ENCODE measurements at places on chromosomes 6 and 20.

GRCh38 chr6:90984066-90984465 lies 397.2 kb upstream of the MAP3K7 start:
- DNase-seq: no peak

GRCh38 chr6:35487658-35488516 lies 9.0 kb downstream of the TEAD3 start:
- no peak for DNase-seq

GRCh38 chr20:45813489-45813888 lies 1.0 kb downstream of the UBE2C start:
- DNase-seq: no peak

DNA sequence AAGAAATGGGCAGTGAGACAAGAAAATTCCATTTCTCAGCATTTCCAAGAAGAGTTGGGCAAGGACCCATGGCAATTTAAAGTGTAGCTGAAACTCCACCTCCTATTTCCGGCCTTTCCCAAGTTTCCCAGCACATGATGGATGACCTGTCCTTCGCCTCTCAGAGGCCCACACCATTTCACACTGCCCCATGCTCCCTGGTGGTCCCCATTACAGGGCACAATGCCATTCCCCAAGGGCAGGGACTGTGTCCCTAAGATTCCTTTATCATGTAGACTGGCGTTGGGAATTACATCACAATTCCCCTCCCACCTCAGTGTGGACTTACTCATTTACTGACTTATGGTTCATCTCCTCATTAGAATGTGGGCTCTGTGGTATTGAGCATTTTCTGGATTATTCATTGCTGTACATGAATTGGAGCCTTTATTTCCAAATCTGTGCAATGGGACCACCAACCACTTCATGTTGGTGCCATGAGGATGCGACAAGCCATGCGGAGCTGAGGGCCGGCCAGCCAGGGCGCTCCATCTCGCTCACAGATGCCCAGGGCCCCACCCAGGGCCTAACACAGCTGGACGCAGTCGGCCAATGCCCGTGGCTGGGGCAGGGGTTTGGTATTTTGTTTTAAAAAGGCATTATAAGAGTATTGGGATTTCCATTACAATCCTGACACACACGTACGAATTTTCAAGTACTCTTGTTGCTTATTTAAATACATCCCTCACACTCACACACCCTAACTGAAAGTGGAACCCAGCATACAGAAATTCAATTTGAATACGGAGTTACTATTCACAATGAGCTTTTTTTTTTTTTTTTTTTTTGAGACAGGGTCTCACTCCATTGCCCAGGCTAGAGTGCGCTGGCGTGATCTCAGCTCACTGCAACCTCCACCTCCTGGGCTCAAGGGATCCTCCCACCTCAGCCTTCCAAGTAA lies 5.4 kb downstream of the ACSS1 start:
- no peak for DNase-seq

DNA sequence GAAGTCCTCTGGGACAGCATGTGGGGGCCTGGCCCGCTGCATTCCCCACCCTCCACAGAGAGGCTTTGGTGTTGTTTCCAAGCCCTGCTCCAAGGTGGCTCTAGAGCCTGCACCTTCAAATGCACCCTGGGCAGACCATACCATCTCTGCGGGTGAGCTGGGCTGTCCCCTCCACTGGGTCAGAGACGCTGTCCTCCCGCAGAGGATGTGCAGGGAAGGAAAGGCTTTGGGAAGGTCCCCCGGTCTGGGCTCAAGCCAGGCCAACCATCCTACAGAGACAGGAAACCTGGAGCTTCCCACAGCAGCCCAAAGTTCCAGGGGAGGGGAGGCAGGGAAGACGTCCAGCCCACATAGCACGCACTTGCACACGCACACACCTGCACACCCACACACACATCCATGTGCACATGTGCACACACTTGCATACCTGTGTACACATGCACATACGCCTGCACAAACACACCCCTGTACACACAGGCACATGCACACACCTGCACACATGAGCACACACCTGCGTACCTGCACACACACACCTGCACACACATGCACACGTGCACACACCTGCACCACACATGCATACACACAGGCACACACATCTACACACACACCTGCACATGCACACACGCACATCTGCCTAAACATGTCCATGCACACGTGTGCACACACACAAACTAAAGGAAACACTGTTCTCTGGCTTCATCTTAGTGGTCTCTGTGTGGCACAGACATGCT lies 155.4 kb downstream of the ERMARD start:
- no peak for DNase-seq

DNA sequence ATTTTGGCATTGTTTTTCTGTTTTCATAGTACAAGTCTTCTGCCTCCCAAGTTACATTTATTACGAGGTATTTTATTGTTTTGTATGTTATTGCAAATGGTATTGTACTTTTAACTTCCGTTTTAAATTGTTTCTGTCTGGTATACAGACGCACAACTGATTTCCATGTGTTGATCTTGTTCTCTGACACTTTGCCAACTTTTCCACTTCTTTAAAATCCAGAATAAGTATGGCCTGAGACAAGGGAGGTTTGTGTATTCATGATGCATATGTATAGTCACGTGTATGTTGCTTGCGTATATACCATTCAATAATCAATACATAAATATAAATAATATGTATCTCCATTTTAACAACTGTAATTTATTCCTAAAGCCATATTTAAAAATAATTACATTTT lies 41.2 kb downstream of the THBS2 start:
- no peak for DNase-seq

DNA sequence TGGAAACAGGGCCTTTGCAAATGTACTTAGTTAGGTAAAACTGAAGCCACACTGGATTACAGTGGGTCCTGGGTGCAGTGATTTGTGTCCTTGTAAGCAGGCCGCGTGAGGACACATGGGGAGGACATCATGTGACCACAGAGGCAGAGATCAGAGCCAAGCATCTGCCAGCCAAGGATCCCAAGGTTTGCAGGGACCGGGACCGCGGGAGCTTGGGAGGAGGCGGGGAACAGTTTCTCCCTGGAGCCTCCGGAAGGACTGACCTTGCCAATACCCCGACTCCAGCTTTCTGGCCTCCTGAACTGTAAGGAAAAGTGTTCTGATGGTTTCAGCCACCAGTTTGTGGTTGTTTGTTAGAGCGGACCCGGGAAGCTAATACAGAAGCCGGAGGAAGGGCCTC lies 500.9 kb downstream of the PREX1 start:
- no peak for DNase-seq

DNA sequence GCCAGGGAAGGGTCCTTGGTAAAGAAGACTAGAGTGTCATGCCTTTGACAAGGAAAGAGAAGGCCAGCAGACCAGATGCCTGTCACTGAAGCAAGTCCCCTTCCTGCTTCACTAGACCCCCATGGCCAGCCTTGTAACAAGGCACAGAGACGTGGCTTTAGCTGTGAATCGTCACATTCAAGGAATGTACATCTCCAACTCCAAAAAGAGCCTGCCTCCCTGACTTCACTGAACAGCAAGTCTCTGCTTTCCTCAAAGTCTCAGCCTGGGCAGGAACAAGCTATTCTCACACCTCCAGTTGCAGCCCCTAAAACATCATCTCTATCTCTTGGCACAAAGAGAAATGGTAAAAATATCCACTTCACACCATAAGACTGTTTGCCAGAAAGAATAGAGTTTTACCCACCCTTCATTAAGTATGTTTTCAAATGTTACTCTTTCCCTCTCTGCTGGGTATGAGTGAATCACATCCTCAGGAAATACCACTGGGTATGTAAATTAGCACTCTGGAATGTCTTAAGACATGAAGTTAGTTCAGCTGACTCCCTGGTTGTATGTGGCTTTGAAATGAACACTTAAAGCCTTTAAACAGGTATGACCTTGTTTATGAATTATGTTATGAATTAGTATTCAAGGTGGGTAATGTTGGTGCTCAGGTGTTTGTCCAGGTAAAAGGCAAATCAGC lies 46.4 kb upstream of the NT5E start:
- DNase-seq: no peak

GRCh38 chr6:79399499-79399898 lies 137.7 kb downstream of the LCA5 start:
- DNase-seq: no peak

DNA sequence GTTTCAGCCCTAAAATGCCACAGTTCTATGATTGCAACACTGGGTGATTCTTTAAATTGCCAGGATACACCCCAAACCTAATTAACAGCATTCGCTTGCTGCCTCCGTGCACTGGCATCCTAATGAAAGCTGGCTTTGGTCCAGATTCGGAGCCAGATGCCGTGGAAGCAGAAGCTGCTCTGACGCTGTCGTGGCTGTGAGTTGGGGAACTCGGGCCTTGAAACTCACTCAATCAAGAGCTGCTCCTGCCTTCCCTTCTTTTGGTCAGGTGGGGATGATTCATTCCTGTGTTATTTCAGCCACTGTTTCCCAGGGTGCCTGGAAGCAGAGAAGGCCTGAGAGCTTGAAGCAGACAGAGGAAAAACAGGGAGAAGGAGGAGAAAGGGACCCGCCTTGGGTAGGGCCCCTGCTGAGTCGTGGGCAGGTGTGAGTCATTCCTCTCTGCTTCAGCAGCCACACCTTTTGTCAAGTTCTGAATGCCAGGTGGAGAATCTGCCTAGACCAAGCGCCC lies 36.2 kb upstream of the DSP start:
- DNase-seq: no peak

DNA sequence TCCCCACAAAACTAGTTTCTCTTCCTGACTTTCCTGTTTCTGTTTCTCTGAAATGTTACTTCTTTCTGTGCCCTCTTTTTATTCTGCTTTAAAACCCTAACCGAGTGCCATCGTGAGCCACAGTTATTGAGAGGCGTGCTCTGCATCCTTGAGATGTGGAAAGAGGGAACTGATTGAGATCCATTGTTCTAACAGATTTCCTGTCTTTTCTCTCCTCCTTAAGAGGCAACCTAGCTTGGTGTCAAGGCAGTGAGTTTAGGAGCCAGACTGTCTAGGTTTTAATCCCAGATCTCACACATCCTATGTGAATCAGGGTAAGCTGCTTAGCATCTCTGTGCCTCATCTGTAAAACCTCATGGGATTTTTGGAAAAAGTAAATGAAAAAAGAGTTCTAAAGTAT lies 57.5 kb downstream of the SNX9 start:
- DNase-seq: no peak

- no peak for DNase-seq
Measured at GRCh38 chr6:52505726-52506409, 71.0 kb downstream of the TRAM2 start.

DNA sequence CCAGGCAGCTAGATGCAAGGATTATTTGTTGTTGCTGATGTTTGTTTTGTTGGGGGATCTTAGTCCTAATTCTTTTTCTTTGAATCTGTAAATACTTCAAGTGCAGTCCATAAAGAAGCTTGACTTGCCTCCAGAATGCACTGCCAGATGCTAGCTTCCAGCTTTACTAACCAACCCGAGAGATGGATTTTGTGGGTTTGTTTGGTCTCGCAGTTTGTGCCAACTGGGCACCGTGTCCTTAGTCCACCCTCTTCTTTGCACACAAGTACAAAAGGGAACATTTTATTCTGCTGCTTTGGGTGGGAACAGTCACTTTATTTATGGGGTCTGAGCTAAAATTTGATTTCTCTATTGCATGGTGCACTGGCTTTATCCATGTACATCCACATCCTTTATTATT lies 212.0 kb downstream of the PLCB1 start:
- DNase-seq: no peak

GRCh38 chr6:140175486-140175885 lies 801.0 kb upstream of the CITED2 start:
- no peak for DNase-seq

DNA sequence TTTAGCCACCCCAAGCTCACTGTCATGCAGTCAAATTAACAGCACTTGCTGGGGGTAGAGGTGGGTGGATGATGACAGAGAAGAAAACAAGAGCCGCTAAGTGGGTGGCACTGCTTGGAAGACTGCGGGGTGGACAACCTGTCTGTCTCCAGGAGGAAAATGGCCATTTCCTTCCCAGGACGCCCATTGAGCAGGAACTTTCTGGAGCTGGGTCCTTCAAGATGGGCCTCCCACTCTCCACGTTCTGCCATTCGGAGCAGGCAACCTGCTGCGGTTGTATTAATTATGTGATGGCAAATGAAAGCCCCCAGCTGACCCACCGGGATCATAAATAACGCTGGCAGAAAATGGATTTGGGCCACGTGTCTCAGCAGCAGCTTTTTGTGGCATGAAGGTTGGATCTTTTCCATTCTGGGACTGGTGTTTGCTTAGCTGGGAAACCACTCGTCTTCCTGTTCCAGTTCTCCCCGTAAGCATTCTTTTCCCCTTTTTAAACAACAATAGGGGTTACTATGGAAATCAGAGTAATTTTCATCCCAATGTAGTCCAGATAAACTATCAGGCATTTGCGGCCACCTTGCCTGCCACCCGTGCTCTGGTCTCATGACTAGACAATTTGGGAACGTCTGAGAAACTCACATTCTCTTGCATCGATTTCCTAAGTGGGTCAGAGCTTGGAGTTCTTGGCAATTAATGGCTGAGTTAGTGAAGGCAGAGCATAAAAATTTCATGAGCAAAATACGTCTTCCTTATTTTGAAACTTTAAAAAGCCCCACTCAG lies 215.5 kb downstream of the ANKRD60 start:
- DNase-seq: no peak

GRCh38 chr6:82693094-82693493 lies 329.5 kb downstream of the TPBG start:
- DNase-seq: no peak

DNA sequence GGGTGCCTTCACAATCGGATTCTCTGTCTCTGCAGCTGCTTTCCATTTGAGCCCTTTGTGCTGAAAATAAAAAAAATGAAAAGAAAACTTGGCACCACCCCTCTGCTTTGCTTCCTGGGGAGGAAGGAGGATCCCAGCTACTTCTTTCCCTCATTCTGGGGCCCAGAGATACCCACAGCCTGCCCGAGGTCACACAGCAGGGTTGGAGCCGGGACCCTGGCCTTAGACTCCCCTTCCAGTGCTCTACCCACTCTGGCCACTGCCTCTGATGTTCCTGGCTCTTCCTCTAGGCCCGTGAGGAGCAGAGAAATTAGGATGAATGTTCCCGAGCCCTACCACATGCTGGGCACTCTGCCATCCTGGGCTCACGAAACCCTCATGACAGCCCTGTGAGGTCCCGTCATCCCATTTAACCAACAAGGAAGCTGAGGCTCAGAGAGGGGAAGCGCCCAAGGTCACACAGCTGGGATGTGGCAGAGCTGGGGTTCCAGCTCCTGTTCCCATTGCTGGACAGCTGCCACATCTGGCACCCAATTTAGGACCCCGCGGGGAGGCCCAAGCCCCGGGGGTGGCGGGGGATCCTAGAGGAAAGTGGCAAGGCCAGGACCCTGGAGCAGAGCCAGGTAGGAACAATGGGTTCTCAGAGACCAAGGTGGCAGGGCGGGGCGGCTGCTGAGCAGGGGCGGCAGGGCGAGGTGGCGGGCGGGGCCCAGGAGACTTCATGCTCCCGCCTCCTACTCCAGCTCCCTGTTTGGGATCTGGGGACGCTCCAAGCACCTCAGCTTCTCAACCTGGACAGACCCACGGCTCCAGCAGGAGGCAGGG lies 76.6 kb downstream of the CEBPB start:
- DNase-seq: no peak

DNA sequence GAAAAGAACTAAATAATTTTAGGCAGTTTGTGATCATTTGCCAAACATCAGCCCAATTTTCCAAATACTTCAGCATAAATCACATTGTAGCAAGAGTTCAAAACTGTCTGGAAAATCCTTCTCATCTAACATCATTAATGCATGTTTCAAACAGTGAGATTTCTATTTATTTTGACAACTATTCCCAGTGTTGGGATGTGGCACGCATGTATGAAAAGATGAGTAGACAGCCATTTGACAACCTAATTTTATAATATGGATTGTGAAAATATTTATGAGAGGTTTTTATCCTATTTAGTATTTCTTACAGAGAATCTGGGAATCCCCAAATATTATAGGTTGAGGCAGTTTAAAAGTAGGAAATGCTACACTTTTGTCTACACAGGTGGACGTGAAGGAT lies 357.6 kb upstream of the ARID1B start:
- DNase-seq: no peak
